NCI-H510A (cell line): ENCODE measurements at places on chromosomes 1 and 21.

DNA sequence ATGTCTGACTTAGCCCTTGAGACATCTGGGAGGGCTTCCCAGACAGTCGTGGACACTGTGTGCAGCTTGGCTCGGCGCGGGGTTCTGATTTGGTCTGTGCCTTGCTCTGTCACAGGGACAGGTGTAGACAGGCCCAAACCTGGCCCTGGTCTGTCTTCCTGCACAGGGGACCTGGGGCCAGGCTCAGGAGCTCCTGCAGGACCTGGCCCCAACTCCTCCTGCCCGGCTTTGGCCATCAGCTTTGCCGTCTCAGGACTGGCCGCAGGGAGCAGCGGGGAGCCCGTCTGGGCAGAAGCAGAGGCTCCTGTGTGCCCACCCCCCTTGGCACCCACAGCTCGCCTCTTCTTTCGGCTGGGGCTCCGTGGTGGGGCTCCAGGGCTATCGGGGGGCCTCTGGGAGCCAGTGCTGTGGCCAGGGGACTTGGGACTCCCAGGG, 1.7 kb downstream of the PERM1 start:
- DNase-seq = no peak

GRCh38 chr1:244678697-244679096, 25.8 kb downstream of the DESI2 start:
- DNase-seq = no peak

- DNase-seq = no peak
Measured at GRCh38 chr1:162701286-162701685, 69.0 kb downstream of the DDR2 start.

DNA sequence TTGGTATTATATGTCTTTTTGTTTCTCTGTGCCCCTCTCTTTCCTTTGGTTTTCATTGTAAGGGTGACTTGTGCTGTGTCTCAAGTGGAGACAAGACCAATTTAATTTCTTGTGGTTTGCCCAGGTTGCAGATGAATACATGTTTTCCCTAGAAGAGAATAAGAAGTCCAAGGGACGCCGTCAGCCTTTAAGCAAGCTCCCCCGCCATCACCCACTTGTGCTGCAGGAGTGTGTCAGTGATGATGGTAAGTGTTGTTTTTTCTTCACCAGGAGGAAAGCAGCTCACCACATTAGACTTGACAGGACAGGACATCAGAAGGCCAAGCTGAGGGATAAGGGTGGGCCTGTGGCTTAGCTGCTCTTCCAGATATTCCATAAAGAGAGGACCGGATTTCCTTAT, 23.8 kb upstream of the ST3GAL3 start:
- no peak for DNase-seq

GRCh38 chr1:111938536-111938935, 50.9 kb downstream of the KCND3 start:
- no peak for DNase-seq

GRCh38 chr1:229229137-229229720, 41.7 kb upstream of the RAB4A start:
- DNase-seq = no peak

DNA sequence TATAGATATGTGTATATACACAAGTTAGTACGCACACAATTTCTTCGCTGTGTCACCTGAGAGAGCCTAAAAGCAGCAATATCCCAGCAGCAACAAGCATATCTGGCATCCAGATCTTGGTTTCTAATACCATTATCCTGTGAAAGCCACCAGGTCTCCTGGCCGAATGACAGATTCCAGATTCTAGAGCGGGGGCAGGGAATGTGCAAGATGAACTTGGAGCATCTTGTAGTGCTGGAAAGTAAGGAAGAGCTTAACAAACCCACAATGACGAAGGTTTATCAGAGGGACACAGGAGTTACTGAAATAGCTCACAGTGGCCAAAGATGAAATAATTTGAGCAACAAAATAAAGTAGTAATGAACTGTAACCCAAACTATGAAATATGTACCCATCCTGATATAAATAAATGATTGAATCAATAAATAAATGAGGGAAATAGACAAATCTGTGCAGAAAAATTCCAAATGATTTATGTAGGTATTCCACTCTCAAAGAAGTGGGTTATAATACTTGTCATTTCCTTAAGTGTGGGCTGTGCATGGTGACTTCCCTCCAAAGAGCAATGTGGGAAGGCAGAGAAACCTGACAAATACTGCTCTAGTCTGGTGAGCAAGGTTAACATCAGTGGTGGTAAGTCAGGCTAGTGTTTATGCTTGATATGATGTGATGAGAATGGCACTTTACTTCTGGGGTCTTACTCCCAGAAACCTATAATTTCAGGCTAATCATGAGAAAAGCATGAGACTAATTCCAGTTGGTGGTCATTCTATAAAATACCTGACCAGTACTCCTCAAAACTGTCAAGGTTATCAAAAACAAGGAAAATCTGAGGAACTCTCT, 67.9 kb downstream of the LRRC8D start:
- no peak for DNase-seq

GRCh38 chr1:154652893-154653292, 44.9 kb upstream of the ADAR start:
- DNase-seq = no peak

GRCh38 chr1:9444532-9444931, 94.7 kb upstream of the SLC25A33 start:
- DNase-seq = no peak

GRCh38 chr21:31185663-31186062, 147.4 kb upstream of the KRTAP19-8 start:
- DNase-seq = no peak

DNA sequence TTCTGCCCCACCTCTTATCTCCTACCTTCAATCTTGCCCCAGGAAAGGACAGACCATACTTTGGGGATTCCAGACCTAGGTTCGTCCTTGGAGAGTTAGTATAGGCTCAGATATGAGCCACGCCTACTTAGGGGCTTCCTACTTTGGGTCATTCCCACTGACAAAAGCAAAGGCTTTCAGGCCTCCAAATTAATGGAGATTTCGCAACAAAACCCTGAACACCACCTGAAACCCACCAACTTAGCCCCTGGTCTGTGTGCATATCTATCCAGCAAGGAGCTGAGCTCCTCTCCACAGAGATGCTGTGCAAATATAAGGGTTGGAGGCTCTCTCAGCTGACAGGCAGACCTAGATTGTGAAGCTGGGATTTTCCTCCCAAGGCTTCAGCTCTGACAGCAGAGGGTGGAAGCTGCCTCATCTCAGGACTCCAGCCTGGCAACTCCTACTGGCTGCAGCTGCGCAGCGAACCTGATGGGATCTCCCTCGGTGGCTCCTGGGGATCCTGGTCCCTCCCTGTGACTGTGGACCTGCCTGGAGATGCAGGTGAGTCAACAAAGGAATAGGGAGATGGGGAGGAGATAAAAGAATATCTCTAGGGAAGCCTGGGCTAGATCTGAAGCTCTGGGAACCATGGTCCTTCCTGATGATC, 2.1 kb downstream of the MPL start:
- no peak for DNase-seq

GRCh38 chr1:63523738-63524137, 413 bp downstream of the EFCAB7 start:
- no peak for DNase-seq

GRCh38 chr1:234609691-234610042, 311 bp downstream of the IRF2BP2 start:
- DNase-seq = no peak

- DNase-seq = no peak
Measured at GRCh38 chr1:9675393-9675792, 23.9 kb downstream of the PIK3CD start.

DNA sequence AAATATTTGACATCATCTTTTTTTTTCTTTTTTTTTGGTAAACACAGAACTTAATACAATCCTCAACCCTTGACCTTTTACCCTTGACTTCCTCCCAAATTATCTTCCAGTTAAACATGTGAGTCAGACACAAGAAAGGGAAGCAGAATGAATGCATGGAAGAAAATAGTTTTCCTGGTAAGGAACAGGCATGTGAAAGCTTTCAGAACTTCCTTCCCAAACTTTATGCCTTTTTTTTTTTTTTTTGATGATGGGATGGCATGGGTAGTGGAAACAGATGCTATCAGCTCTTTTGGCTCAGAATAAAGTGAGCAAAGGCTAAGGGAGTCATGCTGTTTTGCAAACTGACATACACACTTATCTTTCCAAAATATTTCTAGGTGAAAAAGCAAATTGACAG, 1079.1 kb downstream of the TTLL7 start:
- DNase-seq = no peak

DNA sequence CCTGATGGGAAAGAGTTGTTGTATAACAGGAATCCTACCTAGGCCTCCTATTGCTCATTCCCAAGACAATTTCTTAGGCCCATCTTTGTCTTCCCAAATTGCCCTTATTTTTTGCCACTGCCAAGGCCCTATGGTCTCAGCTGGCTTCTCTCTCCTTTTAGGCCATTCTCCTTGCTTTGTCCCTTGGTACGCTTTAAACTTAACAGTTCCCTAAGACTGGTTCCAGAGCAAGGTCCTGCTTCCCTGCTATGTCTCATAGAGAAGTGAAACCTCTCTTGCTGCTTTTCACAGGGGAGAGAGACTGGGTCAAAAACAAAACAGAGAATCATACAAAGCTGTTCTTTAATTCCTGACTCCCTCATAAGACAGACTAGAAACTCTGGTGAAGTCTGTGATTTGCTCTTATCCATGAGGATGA, 77.1 kb downstream of the XCL2 start:
- no peak for DNase-seq

GRCh38 chr1:46204406-46204742, 1.2 kb downstream of the LURAP1 start:
- no peak for DNase-seq

DNA sequence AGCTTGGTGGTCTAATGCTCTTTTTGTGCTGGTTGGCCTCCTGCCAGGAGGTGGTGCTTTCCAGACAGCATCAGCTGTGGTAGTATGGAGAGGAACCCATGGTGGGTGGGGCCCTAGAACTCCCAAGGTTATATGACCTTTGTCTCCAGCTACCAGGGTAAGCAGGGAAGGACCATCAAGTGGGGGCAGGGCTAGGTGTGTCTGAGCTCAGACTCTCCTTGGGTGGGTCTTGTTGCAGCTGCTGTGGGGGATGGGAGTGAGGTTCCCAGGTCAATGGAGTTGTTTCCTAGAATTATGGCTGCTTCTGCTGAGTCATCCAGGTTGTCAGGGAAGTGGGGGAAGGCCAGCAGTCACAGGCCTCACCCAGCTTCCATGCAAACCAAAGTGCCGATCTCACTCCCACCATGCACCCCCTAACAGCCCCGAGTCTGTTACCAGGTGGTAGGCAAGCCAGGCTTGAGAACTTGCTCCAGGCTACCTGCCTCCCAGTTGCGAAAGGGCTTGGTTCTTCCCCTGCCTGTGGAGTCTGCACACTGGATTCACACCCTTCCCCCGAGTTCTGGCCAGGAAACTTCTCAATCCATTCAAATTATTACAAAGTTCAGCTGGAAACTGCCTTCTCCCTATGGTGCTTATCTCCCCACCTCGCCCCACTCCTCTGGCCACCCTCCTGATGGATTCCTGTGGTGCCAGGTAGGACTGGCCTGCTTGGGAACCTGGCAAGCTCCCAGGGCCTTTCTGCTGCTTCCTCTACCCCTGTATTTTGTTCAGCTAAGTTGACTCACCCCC, 37.8 kb downstream of the DRAM2 start:
- DNase-seq = no peak

- DNase-seq = no peak
Measured at GRCh38 chr1:91842056-91842455, 43.9 kb downstream of the TGFBR3 start.

DNA sequence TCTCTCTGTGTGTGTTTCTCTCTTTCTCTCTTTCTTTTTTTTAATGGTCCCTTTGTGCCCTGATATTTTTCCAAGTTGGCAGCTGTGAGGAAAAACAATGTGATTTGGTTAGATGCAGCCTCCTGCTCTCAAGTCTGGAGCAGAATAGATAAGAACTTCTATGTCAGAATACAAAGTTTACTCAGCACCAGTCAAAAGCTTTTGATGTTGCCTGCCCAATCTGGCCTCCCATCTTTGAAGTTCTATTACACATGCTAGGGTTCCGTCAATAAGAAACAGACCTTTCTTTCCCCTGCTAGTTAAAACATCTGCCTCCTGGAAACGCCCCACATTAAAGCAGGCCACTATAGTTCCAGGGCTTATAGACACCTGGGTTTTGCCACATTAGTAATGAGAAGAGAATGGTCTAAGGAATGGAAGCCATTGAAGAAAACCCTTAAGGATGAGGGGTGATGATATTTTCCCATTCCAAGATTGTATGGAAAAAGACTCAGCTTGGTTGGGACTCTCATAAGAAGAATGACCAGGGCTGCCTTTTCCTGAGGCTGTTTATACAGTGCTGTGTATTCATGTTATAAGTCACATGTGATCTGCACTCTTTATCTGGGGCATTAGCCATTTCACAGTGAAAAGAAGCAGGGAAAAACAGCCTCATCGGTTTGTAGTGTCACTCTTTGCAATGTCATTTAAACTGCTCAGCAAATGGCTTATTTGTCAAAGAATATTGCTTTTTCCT, 414.7 kb upstream of the PROX1 start:
- DNase-seq = no peak

DNA sequence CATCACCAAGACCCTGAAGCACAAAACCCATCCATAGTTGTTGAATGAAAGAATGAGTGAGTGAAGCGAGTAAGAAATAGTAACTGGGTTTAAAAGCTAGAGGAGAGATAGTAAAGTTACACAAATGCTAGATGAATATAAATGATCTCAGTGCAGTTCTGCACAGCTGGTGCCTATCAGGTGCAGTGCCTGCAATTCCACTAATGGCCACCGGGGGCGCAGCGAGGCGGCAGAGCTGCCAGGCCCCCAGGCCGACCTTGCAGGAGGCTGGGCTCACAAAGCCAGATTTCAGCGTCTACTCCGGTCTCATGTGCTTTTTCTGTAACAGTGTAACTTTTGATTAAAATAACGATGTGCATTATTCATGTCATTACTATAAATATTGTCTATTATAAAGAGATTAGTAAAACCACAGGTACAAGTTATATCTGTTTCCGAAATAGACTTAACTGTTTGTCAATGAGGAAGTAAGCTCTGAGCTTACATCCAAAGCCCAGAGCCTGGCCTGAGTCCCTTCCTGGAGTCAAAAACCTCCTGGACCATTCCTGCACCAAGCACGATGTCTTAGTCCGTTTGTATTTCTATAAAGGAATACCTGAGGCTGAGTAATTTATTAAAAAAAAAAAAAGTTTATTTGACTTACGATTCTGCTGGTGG, 477.6 kb downstream of the NPHP4 start:
- DNase-seq = no peak
